ENCODE measurements at places on chromosomes 1 and 21. TPM values are rescaled to one million over a fixed set of nuclear protein-coding genes. Genes with fewer than 3 reads are reported as not detected.

Gene CCDC30
- 0.04 TPM for total RNA-seq

Gene ATP13A2
- total RNA-seq = 76.7 TPM

Gene SERPINC1
- total RNA-seq = not detected

Gene POU3F1
- total RNA-seq = 0.86 TPM

Gene CFAP141
- not detected for total RNA-seq

Gene PLEKHN1
- total RNA-seq = 4.0 TPM

Gene TTC34
- total RNA-seq = under 0.01 TPM

Gene CRP
- total RNA-seq = not detected

Gene C1orf185
- not detected for total RNA-seq

Gene LSM10
- 36.3 TPM for total RNA-seq

Gene RHOC
- total RNA-seq = 639 TPM

Gene FYB2
- total RNA-seq = not detected

Gene ENAH
- total RNA-seq = 48.3 TPM

Gene KLF17
- total RNA-seq = not detected

Gene OR2T2
- not detected for total RNA-seq

Gene OXCT2
- 3.2 TPM for total RNA-seq

Gene COL16A1
- 140 TPM for total RNA-seq

Gene HMCN1
- total RNA-seq = 0.95 TPM

Gene MSH4
- not detected for total RNA-seq

Gene GCSAML
- not detected for total RNA-seq

Gene TMEM125
- 3.0 TPM for total RNA-seq

Gene LDLRAD1
- total RNA-seq = not detected

Gene FNBP1L
- total RNA-seq = 6.2 TPM

Gene OR2T34
- not detected for total RNA-seq

Gene AMY1C
- total RNA-seq = not detected

Gene S100A7A
- total RNA-seq = not detected

Gene PTPN7
- total RNA-seq = not detected

Gene RIIAD1
- not detected for total RNA-seq

Gene TMEM82
- not detected for total RNA-seq

Gene AVPR1B
- not detected for total RNA-seq

Gene MAPKAPK2
- 45.4 TPM for total RNA-seq

Gene TRABD2B
- 0.08 TPM for total RNA-seq

Gene CSMD2
- 0.11 TPM for total RNA-seq

Gene TNFRSF8
- not detected for total RNA-seq

Gene CEP350
- 20.2 TPM for total RNA-seq

Gene ACP6
- total RNA-seq = 22.7 TPM

Gene TCP10L
- not detected for total RNA-seq

Gene DDAH1
- 2.4 TPM for total RNA-seq

Gene RPTN
- not detected for total RNA-seq

Gene CLIC6
- not detected for total RNA-seq

Gene SH3BGR
- 0.70 TPM for total RNA-seq

Gene SHISAL2A
- not detected for total RNA-seq

Data from hair follicular keratinocyte (primary cell).